CD4-positive, CD25-positive, alpha-beta regulatory T cell (primary cell): ENCODE measurements at places on chromosomes 16 and 17. TPM values are rescaled to one million over a fixed set of nuclear protein-coding genes. Genes with fewer than 3 reads are reported as not detected.

DNA sequence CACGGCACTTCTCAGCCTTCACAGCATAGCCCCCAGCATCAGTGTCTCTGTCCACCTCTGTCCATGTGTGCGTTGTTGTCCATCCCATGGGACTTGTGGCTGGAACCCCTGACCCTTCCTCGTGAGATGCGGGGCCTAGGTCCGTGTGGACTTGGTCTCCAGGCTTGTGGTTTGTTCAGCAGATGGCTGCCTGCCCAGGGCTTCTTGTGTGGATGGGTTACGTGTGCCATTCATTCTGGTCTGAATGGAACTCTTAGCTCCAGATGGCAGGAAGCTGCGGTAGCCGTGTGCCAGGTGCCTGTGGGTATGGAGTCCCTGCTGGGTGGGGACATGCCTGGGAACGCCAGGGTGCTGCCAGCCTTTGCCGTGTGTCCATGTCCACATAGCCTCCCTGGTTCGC lies 31.7 kb upstream of the NUDT16L1 start:
- no peak for DNase-seq
- H3K36me3 ChIP-seq, result peaks cover 11% of the 10 kb centered on the region
- no peak overlapping the region for H3K4me3 ChIP-seq
- H3K4me1 ChIP-seq, result peaks cover 44% of the 10 kb centered on the region

DNA sequence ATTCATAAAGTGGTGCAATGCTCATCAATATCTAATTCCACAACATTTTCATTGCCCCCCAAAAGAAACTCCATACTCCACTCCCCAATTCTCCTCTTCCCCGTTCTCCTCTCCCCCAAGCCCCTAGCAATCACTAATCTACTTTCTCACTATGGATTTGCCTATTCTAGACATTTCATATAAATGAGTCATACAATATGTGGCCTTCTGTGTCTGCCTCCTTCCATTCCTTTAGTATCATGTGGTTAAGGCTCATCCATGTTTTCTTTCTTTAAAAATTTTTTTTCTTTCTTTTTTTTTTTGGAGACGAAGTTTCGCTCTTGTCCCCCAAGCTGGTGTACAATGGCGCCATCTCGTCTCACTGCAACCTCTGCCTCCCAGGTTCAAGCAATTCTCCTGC lies 56.3 kb upstream of the HAS3 start:
- peaks cover 3% of the 10 kb centered on the region for H3K36me3 ChIP-seq
- H3K27ac ChIP-seq, result no peak overlapping the region
- no peaks in the 10 kb centered on the region for H3K27me3 ChIP-seq
- no peak for DNase-seq

DNA sequence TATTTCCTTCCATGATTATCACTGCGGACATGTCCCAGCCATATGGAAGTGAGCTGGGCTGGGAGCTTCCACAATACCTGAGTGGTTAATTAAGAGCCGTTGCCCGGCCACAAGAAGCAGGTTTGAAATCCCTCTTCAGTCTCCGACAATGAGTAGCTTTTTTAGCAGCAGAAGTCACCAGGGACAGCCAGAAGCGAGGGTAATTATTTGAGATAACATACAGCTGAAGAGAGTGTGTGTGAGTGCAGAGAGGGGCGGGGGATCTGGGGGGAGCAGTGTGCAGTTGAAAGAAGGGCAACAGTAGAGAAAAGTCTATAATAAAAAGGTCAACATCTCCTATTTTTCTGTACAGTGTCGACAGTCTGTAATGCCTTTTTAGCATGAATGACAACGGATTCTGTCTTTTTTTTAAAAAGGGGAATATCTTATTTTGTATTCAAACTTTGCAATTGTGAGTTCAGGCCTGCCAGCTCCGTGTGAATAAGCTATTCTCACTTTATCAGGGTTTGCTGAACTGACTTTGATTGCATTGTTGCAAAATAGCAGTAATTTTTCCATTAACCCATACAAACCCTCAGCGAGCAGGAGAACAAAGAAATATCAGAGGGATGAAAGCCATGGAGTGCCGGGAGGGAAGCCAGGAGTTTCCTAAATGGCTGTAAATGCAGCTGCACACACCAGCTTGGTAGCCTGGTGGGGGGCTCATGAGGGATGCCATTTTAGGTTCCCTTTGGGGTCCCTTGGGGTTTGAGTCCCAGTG lies 220.3 kb upstream of the IRX3 start:
- H3K4me1 ChIP-seq, result no peaks in the 10 kb centered on the region
- no peaks in the 10 kb centered on the region for H3K36me3 ChIP-seq
- H3K27ac ChIP-seq, result no peak overlapping the region
- H3K27me3 ChIP-seq, result no peaks in the 10 kb centered on the region

EVPLL gene
- not detected for total RNA-seq

DNA sequence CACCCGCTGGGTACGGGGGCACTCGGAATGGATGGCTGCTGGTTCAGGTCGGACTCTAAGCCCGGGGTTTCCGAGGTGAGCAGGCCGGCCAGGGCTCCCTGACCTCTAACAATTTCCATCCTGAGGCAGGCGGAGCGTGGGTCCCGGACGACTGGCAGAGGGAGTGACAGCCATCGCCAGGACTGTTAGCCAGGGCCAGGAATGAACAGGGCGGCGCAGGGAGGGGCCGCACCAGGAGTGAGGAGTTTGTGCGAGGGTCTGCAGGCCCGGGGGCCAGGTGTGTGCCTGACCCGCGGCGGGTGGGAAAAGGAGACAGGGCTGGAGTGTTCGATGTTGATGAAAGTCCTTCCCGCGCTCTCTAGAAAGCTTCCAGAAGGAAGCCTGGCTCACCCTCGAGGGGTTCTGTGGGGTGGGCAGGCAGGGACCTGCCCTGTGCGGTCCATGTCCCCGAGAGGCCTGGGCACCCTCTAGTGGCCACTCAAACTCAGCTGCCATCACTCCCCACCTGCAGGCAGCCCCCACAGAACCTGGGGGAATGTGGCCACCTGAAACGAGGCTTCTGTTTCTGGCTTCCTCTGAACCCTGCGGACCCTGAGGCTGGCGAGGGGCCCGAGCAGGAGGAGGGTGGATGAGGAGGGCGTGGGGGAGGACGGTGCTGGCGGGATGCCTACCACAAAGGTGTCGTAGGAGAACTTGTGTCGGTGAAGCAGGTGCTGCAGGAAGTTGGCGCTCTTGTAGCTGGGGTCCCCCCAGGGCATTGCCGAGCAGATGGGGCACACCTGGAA lies 8.2 kb downstream of the RNF166 start:
- H3K4me1 ChIP-seq, result peaks cover 69% of the 10 kb centered on the region
- H3K4me3 ChIP-seq, result no peak overlapping the region
- H3K27me3 ChIP-seq, result no peaks in the 10 kb centered on the region
- DNase-seq, result peak; percentile 40

DNA sequence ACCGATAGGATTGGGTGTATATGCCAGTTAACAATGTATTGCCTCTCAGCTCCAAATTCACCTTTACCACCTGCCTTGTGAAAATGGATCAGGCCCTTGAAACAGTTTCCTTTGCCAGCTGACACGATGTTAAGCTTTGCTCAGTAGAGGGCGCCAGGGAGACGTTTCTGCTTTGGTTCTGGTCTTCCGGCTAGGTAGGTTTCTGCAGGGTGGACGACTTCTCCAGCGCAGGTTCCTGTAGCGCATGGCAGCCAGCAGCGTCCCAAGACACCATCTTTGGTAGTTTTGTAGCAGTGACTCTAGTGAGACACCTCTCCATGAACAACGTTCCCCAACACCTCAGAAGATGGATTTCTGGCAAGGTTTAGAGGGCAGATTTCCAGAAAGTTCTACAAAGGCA lies 24.0 kb downstream of the SYCE1L start:
- H3K4me3 ChIP-seq, result no peak overlapping the region
- peak; percentile 43 for DNase-seq
- no peak overlapping the region for H3K27ac ChIP-seq
- no peaks in the 10 kb centered on the region for H3K36me3 ChIP-seq

DNA sequence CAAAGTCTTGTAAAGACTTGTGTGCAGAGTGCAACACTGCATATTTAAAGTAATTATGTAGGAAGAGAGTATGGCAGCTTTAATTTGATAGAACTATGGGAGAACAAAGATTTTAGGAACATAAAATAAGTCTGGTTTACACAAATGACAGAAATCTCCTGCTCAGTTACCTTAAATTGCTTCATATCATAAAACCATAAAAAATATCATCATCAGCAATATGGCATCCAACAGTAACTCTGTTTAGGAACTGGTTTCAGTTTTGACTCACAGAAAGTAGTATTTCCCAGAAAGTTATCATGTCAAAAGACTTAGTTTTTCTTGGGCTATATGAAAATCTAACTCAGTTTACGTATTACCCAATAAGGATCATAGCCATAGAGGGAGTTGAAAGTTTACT lies 292.1 kb upstream of the PMFBP1 start:
- H3K27ac ChIP-seq, result no peak overlapping the region
- H3K4me3 ChIP-seq, result no peak overlapping the region
- H3K36me3 ChIP-seq, result no peaks in the 10 kb centered on the region

DNA sequence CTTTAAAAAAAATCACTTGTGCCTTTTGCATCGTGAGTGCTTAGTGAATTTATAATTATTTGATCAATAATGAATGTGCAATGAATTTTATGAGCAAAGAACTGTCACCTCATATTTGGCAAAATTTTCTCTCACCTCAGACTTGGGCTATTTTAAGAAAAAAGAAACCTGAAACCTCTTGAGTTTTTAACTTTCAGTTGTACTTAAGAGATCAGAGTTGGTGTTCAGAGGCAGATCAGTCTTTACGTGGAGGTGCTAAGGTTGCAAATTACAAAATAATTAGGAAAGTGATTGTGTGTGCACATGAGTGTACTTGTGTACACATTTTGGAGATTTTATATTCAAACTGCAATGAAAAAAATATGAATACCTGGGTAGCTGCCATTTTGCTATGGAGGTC lies 218.7 kb upstream of the RBFOX1 start:
- H3K27ac ChIP-seq, result no peak overlapping the region
- H3K4me3 ChIP-seq, result no peak overlapping the region
- no peaks in the 10 kb centered on the region for H3K27me3 ChIP-seq

AURKB gene
- 3.7 TPM for total RNA-seq

DHRS7B gene
- 7.6 TPM for total RNA-seq

CTRB1 gene
- not detected for total RNA-seq

- H3K4me3 ChIP-seq, result no peak overlapping the region
- no peak overlapping the region for H3K27ac ChIP-seq
- peaks cover 50% of the 10 kb centered on the region for H3K4me1 ChIP-seq
- H3K36me3 ChIP-seq, result peaks cover 3% of the 10 kb centered on the region
- no peak for DNase-seq
These were observed 4.4 kb upstream of the BCL6B start for GRCh38 chr17:7018331-7018964.

DNA sequence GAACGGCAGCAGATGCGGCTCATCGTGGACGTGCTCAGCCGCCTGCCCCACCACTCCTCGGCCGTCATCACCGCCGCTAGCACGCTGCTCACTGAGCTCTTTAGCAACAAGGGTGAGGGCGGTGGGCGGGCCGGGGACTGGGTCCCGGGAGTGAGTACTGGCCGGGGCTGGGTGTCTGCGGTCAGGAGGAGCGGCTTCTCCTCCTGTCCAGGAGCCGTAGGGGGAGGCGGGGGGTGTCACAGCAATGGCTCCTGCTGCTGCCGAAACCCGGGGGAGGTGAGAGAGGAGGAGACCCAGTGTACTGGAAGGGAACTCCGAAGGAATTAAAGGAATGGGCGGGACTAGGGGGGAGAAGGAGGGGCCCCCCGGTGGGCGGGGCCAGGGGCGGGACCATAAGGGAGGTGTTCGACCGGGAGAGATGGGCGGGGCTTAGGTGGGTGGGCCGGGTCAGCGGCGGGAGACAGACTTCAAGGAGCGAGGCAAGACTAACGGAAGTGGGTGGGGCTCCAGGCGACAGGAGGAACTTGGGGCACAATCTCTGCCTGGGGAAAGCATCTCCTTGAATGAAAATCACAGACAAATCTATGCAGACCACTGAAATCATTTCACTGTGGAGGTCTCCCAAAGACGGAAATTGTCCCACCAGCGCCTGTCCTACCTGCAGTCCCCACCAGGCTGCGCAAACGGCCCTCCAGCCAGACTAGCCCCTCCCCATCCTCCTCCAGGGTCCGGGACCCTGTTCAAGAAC lies 2.4 kb downstream of the NAGS start:
- peak overlapping the region; percentile 23 for H3K27ac ChIP-seq
- no peaks in the 10 kb centered on the region for H3K27me3 ChIP-seq
- peaks cover 44% of the 10 kb centered on the region for H3K4me1 ChIP-seq
- peak; percentile 98 for DNase-seq
- H3K4me3 ChIP-seq, result peak overlapping the region; percentile 81

GRCh38 chr17:43745541-43745940 lies 13.1 kb downstream of the SOST start:
- H3K4me1 ChIP-seq, result no peaks in the 10 kb centered on the region
- H3K4me3 ChIP-seq, result no peak overlapping the region
- DNase-seq, result no peak
- no peak overlapping the region for H3K27ac ChIP-seq
- no peaks in the 10 kb centered on the region for H3K36me3 ChIP-seq

- H3K4me1 ChIP-seq, result no peaks in the 10 kb centered on the region
- peaks cover 78% of the 10 kb centered on the region for H3K36me3 ChIP-seq
- no peak overlapping the region for H3K27ac ChIP-seq
- no peak for DNase-seq
These were observed 13.4 kb downstream of the UTP6 start for GRCh38 chr17:31888124-31888523.

SLC13A5 gene
- not detected for total RNA-seq

DNA sequence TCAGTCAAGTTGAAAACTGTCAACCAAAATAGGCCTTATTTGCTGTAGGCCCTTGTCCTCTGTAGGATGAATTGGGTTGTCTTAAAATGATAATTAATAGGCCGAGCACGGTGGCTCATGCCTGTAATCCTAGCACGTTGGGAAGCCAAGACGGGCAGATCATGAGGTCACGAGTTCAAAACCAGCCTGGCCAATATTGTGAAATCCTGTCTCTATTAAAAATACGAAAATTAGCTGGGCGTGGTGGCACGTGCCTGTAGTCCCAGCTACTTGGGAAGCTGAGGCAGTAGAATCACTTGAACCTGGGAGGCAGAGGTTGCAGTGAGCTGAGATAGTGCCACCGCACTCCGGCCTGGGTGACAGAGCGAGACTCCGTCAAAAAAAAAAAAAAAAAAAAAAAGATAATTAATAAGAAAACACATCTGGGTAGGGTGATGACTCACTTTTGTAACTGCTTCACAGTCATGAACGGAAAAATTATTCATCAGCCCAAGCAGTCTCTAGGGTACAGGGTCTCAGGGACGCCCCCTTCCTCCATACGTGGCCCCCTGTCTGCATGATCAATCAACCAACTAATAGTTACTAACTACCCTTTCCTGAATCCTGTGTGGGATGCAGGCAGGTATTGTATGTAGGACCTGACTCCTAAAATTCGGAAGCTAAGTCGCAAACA lies 137.0 kb upstream of the RCVRN start:
- no peaks in the 10 kb centered on the region for H3K27me3 ChIP-seq
- no peaks in the 10 kb centered on the region for H3K36me3 ChIP-seq
- no peaks in the 10 kb centered on the region for H3K4me1 ChIP-seq

CCDC137 gene
- total RNA-seq, result 30.4 TPM

SYNGR3 gene
- 3.2 TPM for total RNA-seq

PDK2 gene
- 25.2 TPM for total RNA-seq

DNA sequence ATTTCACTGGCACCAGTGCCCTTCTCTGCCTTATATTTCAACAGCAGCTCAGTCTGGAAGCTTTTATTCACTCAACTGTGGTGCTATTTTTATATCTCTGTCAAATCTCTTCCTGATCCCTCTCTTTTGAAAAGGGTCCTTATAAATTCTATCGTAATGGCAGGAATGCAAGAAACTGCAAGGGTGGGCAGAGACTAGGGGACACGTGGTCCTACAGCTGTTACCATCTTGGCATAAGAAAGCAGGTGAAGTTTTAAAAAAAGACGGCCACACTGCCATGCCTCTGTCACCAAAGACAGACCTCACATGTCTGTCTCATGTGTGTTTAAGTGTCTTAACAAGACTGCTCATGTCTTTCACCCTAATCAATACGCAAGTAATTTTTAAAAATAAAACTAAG lies 368.4 kb upstream of the CDH11 start:
- no peaks in the 10 kb centered on the region for H3K27me3 ChIP-seq
- H3K4me3 ChIP-seq, result no peak overlapping the region
- no peak overlapping the region for H3K27ac ChIP-seq
- no peaks in the 10 kb centered on the region for H3K36me3 ChIP-seq
